ENCODE measurements at places on chromosomes 4 and X.

- no peak for DNase-seq
Observed at GRCh38 chr4:83323136-83323535, 11.5 kb downstream of the HPSE start.

DNA sequence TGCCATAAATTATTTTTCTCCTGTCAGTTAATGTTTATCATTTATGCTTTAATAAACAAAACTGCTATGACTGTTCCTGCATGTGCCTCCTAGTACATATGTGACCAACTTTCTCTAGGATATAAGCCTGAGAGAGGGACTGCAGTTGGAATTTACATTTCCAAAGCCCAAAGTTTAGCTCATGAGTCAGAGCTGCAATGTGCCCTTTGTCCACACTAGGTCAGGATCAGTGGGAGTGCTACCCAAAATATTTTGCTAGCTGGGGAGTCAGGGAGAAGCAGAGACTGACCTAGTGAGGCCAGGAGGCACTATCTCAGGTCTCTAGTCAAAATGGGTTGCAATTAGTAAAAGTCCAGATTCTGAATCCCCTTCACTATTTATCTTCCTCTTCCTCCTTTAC lies 92.7 kb downstream of the AR start:
- no peak for DNase-seq

- DNase-seq, result peak; percentile 18
Observed at GRCh38 chr4:126081336-126081735, 766.6 kb downstream of the FAT4 start.

- DNase-seq, result no peak
Observed at GRCh38 chr4:122195718-122196117, 43.6 kb downstream of the BLTP1 start.

DNA sequence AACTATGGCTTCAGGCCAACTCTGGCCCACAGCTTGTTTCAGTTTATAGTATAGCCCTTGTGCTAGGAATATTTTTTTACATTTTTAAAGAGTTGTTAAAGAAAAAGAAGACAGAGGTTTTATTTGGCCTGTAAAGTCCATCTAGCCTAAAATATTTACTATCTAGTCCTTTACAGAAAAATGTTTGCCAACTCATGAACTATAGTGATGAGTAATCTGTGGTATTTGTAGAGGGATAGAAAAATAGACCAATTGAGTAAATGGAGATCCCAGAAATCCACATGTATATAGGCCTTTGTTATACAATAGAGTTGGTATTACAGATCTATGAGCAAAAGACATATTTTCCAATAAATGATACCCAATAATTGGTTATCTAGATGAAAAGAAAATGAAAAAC lies 288.7 kb downstream of the PRDM5 start:
- DNase-seq, result peak; percentile 3

GRCh38 chr4:176186067-176186466 lies 9.3 kb downstream of the SPATA4 start:
- no peak for DNase-seq

DNA sequence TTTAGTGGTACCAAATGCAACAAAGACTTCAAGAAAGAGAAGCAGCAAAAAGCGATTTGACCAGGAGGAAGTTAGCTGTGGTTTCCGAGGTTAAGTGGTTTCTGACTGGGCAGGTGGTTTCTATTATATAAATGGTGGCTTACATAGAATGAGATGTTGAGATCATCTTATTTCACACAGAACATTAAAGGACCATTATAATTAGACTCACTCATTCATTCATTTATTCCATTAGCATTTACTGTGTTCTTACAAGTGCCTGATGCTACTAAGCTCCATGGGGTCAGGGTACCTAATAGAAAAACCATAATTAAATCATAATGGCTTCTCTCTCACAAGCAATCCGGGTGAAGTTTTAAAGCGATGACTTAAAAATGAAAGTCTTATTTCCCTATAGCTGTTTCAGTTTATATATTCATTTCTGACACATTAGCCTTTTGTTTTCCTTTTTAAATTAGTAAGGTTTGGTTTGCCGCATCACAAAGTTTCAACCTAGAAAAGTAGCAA lies 10.6 kb downstream of the TSPAN6 start:
- no peak for DNase-seq

DNA sequence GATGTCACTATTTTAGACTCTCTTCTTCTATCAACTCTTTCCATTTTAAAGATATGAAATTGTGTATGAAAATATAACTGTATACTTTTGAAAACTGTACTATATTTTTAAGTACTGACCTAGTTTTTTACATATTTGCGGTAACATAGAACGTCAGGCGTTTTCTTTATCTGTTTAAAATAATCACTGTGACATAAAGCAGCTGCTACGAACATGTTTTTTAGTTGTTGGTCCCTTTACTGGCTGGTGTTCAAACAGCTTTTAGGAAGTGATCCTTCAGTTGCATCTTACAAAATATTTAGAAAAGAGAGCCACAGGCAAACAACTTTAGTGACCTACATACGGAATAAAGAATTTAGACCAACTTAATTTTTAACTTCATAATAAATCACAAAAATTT lies 73.1 kb downstream of the METTL14 start:
- no peak for DNase-seq

DNA sequence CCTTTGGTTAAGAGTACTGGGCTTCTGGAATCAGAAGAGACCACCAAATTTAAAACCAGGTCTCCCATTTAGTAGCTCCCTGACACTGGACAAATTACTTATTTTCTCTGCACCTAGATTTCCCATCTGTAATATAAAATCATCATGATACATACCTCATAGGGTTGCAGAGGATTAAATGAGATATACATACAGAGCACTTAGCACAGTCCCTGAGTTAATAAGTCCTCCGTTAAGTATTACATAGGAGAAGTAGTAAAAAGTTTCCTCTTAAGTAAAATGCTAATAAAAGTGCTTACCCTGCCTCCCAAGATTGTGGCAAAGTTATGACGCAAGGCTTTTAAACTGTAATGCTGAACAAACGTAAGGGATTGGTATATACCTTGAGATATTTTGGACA lies 539 bp upstream of the CHIC1 start:
- DNase-seq, result peak; percentile 1

DNA sequence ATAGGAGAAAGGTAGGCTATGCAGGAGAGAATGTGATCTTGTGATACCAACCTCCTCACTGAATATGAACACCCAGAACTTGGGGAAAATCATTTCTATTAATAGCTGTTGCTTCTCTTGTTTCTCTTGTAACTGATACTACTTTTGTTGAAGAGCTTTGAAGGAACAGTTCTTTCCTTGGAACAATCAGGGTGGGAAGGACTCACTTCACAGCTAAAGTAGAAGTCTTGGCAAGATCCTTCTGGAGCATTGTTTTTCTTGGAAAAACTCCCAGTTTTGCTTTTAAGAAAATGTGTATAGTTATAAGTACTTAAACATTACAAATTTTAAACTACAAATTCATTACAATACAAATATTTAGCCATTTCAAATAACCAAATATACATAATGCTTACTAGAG lies 19.1 kb upstream of the XK start:
- DNase-seq, result no peak

DNA sequence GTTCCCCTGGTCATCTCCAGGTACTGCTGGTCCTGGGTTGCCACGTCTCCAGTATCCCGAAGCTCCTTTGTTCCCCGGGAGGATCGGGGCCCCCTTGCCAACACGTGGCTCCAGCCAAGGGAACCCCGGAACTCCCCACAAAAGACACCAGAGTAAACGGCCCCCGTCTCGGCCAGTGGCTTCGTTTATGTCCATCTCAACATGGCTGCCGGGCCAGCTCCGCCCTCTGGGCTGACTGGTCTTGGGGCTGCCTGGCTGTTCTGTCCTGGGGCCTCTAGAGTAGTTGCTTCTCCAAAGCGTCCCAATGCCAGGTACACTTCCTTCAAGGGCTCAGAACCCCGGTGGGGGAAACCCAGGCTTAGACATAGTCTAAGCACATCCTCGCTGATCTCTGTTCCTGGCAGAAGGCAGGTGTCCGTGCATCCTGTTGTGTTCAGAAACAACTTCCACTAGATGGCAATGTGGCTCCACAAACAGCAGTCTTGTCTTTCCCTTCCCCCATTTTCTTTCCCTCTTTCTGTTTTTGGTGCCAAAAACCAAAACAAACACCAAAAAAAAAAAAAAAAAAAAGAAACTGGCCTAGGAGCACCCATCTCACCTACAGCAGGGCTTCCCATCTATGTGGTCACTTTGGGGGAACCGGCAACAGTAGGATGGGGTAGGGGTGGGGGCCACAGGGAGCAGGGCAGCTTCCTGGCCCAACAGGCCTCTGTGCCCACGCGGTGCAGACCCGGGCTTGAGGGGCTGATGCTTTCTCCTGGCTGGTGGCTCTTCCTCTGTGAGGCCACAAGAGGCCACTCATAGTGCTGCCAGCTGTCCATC lies 35.3 kb downstream of the NBDY start:
- DNase-seq, result peak; percentile 66

GRCh38 chrX:100748108-100748507 lies 16.2 kb upstream of the SYTL4 start:
- no peak for DNase-seq

DNA sequence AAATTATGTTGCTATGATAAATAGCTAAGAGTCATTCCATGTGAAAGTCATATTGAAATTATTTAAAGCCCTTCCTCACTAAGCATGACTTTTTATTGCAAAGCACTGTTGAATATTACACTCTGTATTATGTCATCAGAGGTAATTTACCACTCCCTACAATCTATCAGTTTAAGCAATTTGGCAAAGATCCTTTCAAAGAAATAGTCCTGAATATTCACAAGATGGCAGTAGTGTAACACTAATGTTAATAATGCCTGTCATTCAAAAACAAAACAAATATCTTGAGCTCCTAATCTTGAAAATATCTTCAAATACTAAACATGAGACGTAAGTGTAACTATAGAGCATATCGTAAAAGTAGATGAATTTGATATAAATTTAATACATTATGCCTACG lies 208.6 kb upstream of the TECRL start:
- no peak for DNase-seq

- DNase-seq, result no peak
Observed at GRCh38 chr4:69196209-69196965, 18.2 kb downstream of the UGT2B11 start.

- peak; percentile 24 for DNase-seq
Observed at GRCh38 chrX:14476205-14476604, 53.1 kb upstream of the GLRA2 start.

GRCh38 chr4:85659610-85660218 lies 184.8 kb downstream of the ARHGAP24 start:
- no peak for DNase-seq

GRCh38 chrX:125382889-125383288 lies 63.2 kb downstream of the TEX13C start:
- DNase-seq, result no peak

- DNase-seq, result peak; percentile 36
Observed at GRCh38 chr4:127698789-127699200, 31.4 kb upstream of the SLC25A31 start.

DNA sequence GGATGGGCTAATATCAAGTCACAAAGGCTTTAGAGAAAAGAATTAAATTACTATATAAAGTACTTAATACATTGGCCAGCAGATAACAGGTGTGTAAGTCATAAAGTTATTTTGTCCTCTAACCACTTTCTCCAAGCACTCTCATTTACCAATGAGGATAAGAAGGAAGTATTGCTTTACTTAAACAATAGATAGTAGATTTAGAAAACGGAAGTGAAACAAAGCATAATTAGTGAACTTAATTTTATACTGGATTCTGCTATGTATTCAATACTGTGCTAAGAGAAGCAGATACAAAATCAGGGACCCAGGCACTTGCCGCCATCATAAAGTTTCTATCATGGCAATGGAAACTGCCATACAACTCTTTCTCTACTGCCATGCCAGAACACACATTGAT lies 24.0 kb downstream of the AFM start:
- no peak for DNase-seq

GRCh38 chrX:129932016-129932820 lies 26.3 kb downstream of the UTP14A start:
- peak; percentile 93 for DNase-seq

DNA sequence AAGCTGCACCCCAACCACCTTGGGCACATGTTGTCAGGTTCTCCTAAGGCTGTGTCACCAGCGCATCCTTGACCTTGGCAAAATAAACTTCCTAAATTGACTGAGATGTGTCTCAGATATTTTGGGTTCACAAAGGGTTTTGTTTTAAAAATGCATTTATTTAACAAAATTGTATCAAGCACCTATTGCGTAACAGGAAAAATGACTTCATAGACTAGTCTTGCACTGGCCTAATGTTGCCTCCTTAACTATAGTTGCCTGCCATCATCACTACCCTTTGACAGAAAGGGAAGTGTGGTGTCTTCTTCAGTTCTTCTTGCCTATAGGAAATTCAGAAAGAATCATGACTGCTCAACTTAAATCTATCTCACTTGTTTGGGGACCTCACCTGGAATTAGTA lies 374.2 kb downstream of the SH2D1A start:
- no peak for DNase-seq

GRCh38 chr4:118904935-118905334 lies 16.3 kb downstream of the SYNPO2 start:
- DNase-seq, result no peak

DNA sequence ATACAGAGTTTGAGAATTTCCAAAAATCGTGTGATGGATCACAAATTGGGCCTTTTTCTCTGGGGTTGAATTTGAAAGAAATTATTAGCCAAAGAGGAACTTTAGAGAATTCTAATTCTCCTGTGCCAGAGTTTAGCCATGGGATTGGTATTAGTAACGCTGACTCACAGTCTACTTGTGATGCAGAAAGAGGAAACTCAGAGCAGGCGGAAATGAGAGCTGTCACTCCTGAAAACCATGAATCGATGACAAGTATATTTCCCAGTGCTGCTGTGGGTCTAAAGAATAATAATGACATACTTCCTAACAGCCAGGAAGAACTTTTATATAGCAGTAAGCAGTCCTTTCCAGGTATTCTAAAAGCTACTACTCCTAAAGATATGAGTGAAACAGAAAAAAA lies 64.9 kb downstream of the N4BP2 start:
- peak; percentile 71 for DNase-seq

- no peak for DNase-seq
Observed at GRCh38 chr4:124325690-124326089, 386.8 kb downstream of the ANKRD50 start.

DNA sequence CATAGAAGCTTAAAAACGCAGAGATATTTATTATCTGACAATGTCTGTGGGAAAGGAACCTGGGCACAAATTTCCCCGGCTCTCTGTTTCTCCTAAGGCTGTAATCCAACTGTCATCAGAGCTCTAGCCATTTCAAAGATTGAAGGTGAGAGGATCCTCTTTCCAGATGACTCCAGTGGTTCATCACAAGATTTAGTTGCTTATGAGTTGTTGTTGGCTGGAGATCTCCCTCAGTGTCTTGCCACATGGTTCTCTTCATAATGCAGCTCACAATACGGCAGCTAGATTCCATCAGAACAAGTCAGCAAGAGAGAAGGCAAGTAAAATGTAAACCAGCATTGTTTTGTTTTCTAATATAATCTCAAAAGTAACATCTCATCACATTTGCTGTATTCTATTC lies 369.4 kb downstream of the GASK1B start:
- no peak for DNase-seq

GRCh38 chr4:126627255-126627654 lies 1005.5 kb upstream of the INTU start:
- DNase-seq, result no peak
